ENCODE measurements at places on chromosomes 1 and 21.

- DNase-seq: no peak
Observed at GRCh38 chr1:172720339-172720738, 61.4 kb downstream of the FASLG start.

- DNase-seq: no peak
Observed at GRCh38 chr1:231334952-231335351, 2.7 kb downstream of the EXOC8 start.

DNA sequence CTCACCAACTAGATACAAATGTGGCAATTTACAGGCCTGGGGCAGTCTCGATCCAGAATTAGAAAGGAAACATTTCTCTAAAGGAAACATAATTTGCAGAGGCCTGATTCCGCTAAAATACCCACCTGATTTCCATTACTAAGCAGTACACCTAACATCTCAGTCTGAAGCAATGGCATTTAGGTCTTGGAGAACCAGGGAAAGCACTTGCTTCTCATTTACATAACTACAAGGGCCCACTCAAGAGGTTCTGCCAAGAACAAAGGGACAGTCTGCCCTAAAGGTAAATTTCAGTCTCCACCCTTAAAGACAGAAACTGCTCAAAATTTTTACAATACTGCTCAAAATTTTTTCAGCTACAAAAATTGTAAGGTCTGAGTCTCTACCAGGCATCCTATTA is 123.7 kb upstream of the GJB5 start:
- no peak for DNase-seq

DNA sequence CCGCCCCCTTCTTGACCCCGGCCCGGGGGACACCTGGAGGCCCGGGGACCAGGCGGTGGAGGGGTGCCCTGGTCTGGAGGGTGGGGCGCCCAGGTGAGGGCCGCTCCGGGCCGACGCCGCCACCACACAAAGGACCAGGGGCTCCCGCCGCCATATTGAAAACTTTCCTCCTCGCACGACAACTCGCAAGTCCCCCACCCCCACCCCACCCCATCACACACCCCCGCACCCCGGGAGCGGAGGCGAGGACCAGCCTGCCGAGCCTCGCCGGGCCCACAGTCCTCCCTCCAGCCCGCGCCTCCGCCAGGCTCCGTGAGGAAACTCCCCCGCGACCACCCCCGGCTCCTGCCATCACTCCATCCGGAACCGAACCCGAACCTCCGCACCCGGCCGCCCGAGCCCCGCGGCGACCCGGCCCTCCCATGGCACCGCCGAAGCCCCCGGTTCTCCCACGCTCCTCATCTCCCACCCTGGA is 733 bp downstream of the KDM5B start:
- DNase-seq: no peak

GRCh38 chr1:184531296-184531695 is 144.5 kb downstream of the C1orf21 start:
- DNase-seq: no peak

DNA sequence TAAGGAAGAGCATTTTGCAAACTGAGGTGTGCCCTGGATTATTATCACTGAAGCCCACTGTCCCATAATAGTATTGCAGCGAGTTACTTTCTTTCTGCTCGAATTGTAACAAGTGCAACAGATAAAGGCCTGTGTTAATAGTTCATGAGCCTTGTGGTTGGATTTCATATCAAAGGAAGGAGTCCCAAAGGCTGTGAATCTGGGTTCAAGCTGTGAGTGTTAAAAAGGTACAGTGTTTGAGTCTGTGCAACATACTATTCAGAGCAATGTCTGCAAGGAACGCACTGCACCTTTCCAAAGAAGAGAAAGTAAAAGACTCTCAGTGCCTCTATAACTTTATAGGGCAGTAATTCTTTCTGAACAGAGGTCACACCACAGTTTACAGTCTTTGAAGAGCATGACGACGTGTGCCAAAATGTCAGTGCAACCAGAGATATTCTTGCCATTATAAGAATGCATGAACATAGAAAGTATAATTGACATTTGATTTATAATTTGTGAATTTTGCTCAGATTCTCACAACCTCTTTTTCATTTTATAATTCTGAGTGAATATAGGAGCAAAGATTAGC is 79.1 kb downstream of the CDC7 start:
- DNase-seq: no peak

GRCh38 chr1:213772128-213773063 is 215.4 kb upstream of the PROX1 start:
- no peak for DNase-seq

DNA sequence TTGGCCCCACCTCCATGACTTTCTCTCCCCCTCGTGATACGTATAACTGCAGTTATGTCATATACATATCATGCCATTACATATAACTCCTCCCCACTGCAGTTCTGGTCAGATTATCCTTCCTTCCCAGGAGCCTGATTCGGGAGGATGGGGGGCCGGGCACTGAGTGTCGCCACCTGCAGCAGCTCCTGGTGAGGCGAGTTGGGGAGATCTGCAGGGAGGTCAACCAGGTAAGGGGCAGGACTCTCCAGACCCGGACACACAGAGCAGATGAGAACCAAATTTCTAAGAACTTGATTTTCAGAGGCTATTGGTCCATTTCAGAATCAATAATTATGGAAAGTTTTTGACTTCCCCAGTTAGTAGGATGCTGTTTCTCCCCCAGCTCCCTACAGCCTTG is 19.5 kb downstream of the HYI start:
- no peak for DNase-seq

DNA sequence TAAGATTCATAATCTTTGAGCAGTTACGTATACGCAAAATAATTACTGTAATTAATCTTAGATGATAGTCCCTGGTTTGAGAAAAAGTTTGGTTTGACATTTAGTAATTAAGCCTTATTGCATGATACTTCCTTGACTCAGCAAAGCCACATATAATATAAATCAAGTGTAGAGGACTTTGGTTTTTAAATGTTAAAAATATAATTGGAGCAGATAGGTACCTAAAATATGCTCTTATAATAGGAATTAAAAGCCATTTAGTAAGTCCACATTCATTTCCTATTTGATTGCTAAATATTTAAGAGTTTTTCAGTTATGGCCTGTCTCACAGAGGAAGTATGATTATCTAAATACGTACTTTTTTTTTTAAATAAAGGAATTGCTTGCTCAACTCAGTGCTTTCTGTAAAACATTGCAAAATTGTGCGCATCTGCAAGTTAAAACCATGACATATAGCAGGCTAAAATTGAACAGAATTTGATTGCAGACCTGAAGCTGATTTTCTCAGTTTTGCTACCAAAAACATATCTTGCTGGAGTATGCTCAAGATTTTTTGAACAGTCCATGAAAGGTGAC is 20.4 kb downstream of the RPE65 start:
- DNase-seq: no peak

- no peak for DNase-seq
Observed at GRCh38 chr1:94383966-94384408, 34.2 kb upstream of the ABCD3 start.

- DNase-seq: no peak
Observed at GRCh38 chr1:59007820-59008598, 224.2 kb upstream of the JUN start.

GRCh38 chr1:72182859-72183258 is 99.5 kb downstream of the NEGR1 start:
- no peak for DNase-seq

GRCh38 chr1:93344886-93345632 is 648 bp upstream of the DR1 start:
- no peak for DNase-seq

GRCh38 chr1:26102526-26102925 is 9.1 kb upstream of the PDIK1L start:
- no peak for DNase-seq

- DNase-seq: no peak
Observed at GRCh38 chr1:50978144-50978851, 8.3 kb downstream of the CDKN2C start.

DNA sequence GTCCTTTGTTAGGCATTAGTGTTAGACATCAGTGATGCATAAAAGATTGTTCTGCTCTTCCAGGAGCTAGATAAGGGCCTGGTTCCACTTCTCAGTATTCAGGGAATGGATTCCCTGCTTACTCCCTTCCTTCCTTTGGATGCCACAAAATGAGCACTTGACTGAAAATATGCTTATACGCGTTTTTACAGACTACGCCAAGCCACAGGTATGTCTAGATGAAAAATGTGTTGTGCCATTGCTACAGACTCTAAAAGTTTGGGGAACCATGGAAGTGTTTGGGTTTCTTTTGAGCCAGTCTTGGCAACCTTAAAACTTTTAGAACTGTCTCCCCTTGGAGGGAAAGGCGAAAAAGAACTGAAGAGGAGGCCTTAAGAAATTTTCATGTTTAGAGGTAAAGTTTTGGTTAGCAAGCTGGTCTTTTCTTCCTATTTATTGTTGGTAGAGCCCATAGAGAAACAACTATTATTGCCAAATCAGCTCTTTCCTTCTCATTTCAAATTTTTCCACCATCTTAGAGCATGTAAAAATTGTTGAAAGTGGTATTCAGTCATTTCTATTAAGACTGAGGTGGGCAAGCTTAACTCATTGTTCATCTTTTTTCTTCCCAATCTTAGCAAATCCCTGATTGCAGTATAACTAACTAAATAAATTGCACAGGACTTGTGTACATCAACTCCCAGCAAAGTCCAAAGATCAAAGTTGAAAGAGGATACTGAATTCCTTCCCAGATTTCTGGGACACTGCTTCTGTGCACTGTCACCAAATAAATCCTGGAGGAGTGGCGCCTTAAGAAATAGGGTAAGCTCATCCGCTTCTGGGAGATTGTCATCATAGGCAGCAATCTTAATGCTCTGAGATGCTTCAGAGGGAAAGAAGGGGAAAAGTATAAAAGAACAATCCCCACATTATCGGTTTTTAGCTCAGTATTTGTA is 18.9 kb downstream of the FGGY start:
- no peak for DNase-seq

DNA sequence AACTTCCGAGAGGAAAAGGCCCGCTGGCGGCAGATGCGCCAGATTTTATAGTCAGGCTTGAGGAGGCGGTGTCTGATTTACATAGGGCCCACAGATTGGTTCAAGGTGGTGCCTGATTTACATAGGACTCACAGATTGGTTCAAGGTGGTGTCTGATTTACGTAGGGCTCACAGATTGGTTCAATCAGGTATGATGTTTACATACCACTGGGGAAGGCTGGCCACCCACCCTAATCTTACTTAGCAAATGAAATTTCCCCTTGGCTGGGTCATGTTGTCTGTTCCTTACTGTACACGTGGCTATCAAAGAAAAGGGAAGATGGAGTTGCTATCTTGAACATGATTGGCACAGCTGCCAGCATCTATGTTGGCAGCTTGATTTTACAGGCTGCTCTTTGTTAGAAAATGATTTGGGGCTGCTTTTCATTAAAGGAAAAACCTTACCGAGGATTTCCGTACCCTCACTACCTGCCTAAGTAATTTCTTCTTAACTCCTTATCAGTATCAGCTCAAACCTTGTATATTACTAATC is 96.3 kb downstream of the SETD4 start:
- DNase-seq: no peak

GRCh38 chr1:207825409-207825695 is 73.5 kb downstream of the CD46 start:
- DNase-seq: no peak

GRCh38 chr1:152325111-152325510 is at the start of gene FLG:
TSS of gene FLG (minus strand) at chr1:152325239. CDS start at chr1:152315456, 9,783 bp downstream.
- DNase-seq: no peak

GRCh38 chr1:59967780-59968179 is 41.2 kb upstream of the CYP2J2 start:
- no peak for DNase-seq

- DNase-seq: no peak
Observed at GRCh38 chr1:221117133-221117532, 237.9 kb downstream of the HLX start.

DNA sequence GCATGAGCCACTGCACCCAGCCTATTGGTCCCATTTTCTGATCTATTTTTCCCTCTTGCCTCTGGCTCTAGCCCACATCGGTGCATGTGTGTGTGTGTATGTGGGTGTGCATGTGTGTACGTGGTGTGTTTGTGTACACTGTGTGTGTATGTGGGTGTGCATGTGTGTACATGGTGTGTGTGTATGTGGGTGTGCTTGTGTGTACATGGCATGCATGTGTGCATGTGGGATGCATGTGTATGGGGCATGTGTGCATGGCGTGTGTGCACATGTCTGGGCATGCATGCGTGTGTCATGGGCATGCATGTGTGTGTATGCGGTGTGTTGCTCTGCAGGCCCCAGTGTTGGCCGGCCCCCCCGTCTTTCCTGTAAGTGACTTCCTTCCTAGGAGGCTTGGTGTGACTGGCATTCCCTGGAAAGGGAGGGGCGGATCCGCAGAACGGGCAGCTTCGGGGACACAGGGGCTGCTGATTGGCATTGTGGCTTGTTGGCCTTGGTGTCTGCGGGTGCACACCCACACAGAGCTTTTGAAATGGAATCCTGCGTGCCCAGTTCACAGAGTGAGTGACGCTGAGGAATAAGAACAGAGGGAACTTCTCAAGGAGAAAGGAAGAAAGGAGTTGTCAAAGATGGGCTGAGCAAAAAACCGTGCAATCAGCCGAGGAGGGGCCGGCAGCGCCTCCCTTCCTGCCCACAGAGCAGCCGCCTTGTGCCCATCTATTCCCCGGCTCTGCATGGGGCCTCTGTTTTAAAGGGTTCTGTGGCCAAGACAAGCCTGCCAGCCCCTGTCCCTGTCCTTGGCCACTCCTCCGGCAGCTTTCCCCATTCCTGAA is 8.0 kb downstream of the PDXK start:
- DNase-seq: no peak

DNA sequence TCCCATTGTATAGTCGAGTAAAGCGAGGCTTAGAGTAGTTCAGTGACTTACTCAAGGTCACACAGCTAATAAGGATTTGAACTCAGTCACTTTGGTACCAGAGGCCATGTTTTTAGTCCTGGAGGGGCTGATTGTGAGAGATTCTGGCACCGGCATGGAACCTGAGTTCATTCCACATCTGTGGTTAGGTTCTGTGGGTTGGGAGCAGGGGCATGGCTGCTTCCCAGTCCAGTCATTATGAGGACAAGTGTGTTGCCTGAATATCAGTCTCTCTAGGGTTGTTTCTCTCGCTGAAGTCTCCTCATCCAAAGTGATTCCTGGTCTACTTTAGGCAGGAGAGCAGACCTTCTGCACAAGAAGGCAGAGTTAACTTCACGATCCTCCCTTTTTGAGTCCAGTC is 90.6 kb downstream of the C1orf94 start:
- DNase-seq: no peak

GRCh38 chr21:38649120-38649519 is 150.8 kb upstream of the ERG start:
- no peak for DNase-seq

- no peak for DNase-seq
Observed at GRCh38 chr1:228802386-228803220, 67.3 kb downstream of the RHOU start.

DNA sequence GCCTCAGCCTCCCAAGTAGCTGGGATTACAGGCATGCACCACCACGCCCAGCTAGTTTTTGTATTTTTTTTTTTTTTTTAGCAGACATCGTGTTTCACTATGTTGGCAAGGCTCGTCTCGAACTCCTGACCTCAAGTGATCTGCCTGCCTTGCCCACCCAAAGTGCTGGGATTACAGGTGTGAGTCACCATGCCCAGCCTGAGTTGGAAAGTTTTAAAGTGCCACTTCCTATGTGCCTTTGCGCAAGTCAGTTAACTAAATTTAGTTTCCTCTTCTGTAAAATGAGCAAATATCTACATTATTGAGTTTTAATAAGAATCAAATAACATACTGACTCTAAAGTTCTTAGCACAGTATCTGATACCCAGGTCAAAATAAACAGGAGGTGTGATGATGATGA is 12.4 kb downstream of the SLC19A2 start:
- DNase-seq: no peak

GRCh38 chr1:91553177-91553591 is 52.5 kb downstream of the CDC7 start:
- DNase-seq: no peak
